M059J (cell line): ENCODE measurements at places on chromosomes 1 and 21. TPM values are rescaled to one million over a fixed set of nuclear protein-coding genes. Genes with fewer than 3 reads are reported as not detected.

Gene REN
- total RNA-seq: 0.25 and 2.2 TPM in 2 replicates

Gene TAS1R1
- 0.27 TPM in 1 of 2 replicates, not detected in the other for total RNA-seq

Gene AGT
- total RNA-seq: 0.42 TPM in 1 of 2 replicates, not detected in the other

Gene ANGPTL3
- total RNA-seq: not detected in 2 replicates

Gene CCDC27
- not detected in 2 replicates for total RNA-seq

Gene S1PR1
- 6.8 and 6.9 TPM in 2 replicates for total RNA-seq

Gene YBEY
- 26.4 and 34.9 TPM in 2 replicates for total RNA-seq

Gene ABCG1
- not detected in 2 replicates for total RNA-seq

Gene BACH1
- 25.5 and 38.3 TPM in 2 replicates for total RNA-seq

Gene SPATA21
- 0.02 TPM in 1 of 2 replicates, not detected in the other for total RNA-seq

Gene TMPRSS2
- 2.3 and 5.5 TPM in 2 replicates for total RNA-seq

Gene BNIPL
- total RNA-seq: 0.10 and 0.17 TPM in 2 replicates

Gene SH3GLB1
- 44.3 and 59.3 TPM in 2 replicates for total RNA-seq

Gene HEYL
- 0.15 TPM in 1 of 2 replicates, not detected in the other for total RNA-seq

Gene OR10J1
- not detected in 2 replicates for total RNA-seq

Gene SLAMF7
- total RNA-seq: 3.9 and 7.8 TPM in 2 replicates

Gene GBP6
- total RNA-seq: 0.22 and 0.57 TPM in 2 replicates

Gene CELA3B
- not detected in 2 replicates for total RNA-seq

Gene MAN1C1
- 3.3 and 4.4 TPM in 2 replicates for total RNA-seq

Gene PSEN2
- 25.5 and 31.2 TPM in 2 replicates for total RNA-seq

Gene SPATA46
- total RNA-seq: not detected in 2 replicates

Gene LMX1A
- total RNA-seq: not detected in 2 replicates

Gene TPTE
- total RNA-seq: not detected in 2 replicates

Gene VWA5B1
- total RNA-seq: not detected in 2 replicates

Gene GLIS1
- total RNA-seq: 2.3 and 3.0 TPM in 2 replicates

Gene ADGRL2
- 0.94 and 4.0 TPM in 2 replicates for total RNA-seq

Gene C8A
- total RNA-seq: not detected in 2 replicates

Gene RHCE
- 0.42 and 1.4 TPM in 2 replicates for total RNA-seq

Gene DESI2
- total RNA-seq: 37.2 and 59.0 TPM in 2 replicates
